ENCODE measurements at places on chromosomes 6 and 20.
A peak's percentile ranks its signal among the peaks of the same experiment; 100 is the strongest.

DNA sequence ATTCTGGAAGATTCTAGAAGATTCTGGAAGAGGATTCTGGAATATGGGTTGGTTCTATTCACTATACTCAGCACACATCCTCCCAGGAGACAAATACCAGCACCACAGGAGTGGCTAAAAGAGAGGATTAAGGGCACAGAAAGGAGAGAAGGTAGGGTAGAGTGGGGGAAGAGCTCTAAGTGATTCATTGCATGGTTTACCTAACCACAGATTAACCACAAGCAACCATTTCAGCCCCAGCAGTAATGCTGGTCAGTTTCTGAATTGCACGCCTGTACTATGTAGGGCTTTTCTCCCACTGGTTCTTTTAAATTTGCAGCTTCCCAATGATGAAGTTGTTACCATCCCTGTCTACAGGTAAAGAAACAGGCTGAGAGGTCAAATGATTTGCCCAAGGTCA, 192.7 kb upstream of the PMEPA1 start:
- H3K4me1 ChIP-seq = no peaks in the 10 kb centered on the region
- no peaks in the 10 kb centered on the region for H3K36me3 ChIP-seq
- no peaks in the 10 kb centered on the region for H3K27me3 ChIP-seq
- no peak overlapping the region for H3K27ac ChIP-seq

GRCh38 chr6:36362551-36363370, 24.7 kb downstream of the ETV7 start:
- H3K36me3 ChIP-seq = no peaks in the 10 kb centered on the region
- H3K27ac ChIP-seq = no peak overlapping the region
- H3K27me3 ChIP-seq = no peaks in the 10 kb centered on the region

DNA sequence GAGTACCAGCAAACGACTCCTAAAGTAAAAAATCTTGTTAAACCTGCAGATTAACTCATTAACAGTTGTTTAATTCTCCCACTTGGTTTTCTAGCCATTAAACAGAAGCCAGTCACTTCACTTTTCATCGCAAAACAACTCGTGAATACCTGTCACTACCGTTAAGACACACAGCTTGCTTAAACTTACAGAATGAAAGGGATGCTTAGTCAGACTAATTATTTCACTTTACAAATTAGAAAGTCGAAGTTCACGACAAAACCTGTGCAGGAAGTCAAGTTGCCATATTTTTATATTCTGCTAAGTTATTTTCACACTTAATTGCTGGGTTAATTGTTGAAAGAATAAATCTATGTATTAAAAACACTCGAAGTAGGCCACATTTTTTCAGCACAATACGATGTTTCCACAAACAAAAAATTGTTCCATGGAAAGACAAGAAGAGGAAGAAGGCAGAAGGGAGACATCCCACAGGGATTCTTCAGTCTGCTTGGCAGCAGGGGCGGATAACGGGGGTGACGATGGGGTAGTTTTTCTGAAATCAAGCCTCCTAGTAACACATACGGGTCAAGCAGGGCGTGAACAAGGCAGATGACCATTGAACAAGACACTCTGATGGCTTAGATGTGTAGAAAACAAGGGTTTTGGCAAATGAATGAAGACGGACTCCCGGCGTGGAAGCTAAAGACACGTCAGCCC, 933 bp downstream of the SSR1 start:
- H3K27ac ChIP-seq = peak overlapping the region; percentile 96
- H3K27me3 ChIP-seq = no peaks in the 10 kb centered on the region
- peaks cover 7% of the 10 kb centered on the region for H3K4me1 ChIP-seq
- peak overlapping the region; percentile 89 for H3K4me3 ChIP-seq

GRCh38 chr6:39200498-39201020, 28.7 kb downstream of the KCNK5 start:
- no peaks in the 10 kb centered on the region for H3K36me3 ChIP-seq
- peaks cover 39% of the 10 kb centered on the region for H3K4me1 ChIP-seq
- H3K27me3 ChIP-seq = no peaks in the 10 kb centered on the region
- no peak overlapping the region for H3K27ac ChIP-seq
- no peak overlapping the region for H3K4me3 ChIP-seq

- H3K27ac ChIP-seq = peak overlapping the region; percentile 76
- peaks cover 11% of the 10 kb centered on the region for H3K4me1 ChIP-seq
- H3K27me3 ChIP-seq = no peaks in the 10 kb centered on the region
Observed at GRCh38 chr20:59047938-59048680, 5.5 kb upstream of the PRELID3B start.
